ENCODE measurements at places on chromosomes 6 and 20.

DNA sequence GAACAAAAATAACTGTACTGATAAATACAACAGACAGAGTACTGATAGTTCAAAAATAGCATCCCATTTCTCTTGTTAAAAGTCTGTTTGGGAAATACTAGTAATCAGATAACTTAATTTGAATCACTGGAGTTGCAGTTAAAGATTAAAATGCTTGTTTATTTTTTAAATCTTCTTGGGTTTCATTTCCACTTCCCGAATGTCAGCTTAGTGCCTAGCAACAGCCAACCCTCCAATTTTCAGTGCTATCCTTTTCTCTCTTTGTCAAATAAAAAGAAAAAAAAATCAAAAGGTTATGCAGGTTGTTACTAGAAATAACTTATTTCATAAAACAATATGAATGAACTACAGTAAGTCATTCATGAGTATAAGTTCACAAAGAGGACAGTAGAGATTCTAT is 257.7 kb upstream of the STXBP5 start:
- no peak for DNase-seq

GRCh38 chr6:116561377-116562018 is 7.9 kb downstream of the CALHM4 start:
- DNase-seq, result peak; percentile 80

DNA sequence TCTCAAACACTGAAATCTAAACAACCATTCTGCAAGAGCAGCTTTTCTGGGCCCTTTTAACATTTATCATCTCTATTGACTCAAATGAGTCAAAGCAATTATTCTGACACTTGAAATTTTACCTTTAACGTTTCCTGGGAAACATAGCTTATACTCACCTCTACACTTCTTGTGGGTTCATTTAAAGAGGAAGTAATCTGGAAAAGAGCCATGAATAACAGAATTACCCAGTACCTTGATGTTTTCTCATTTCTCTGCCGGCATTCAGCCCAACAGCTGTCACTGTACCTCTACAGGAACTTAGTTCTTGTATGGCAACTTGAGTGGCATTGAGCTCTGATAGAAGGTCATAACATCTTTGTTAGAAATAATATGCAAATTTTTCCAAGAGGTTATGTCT is 272.2 kb downstream of the KCNQ5 start:
- DNase-seq, result no peak

DNA sequence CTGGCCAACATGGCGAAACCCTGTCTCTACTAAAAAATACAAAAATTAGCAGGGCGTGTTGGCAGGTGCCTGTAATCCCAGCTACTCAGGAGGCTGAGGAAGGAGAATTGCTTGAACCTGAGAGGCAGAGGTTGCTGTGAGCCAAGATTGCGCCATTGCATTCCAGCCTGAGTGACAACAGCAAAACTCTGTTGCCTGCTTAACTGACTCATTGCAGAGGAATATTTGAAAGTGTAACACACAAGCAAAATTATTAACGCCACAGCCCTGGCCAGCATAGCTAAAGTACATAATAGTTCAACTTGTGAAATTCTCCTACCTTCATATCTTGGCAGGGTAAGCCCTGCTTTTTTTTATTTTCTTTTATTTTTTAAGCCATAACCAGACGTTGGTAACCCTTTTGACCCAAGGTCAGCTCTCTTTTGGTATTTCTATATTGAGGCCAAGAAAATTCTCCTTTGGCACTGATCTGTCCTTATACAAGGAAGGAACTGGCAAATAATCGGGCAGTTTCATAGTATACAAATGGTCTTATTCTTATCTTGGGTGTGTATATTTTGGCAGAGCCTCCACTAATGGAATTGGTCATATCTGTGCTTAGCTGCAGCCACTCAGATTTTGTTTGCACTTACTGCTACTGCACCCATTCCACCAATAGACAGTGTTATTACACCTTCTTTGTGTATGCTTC is 4.0 kb upstream of the ADGRF5 start:
- no peak for DNase-seq

- DNase-seq, result no peak
These were observed 97.3 kb downstream of the GRIK2 start for GRCh38 chr6:101490857-101491256.

GRCh38 chr6:65745614-65746013 is 38.6 kb upstream of the EYS start:
- DNase-seq, result no peak

DNA sequence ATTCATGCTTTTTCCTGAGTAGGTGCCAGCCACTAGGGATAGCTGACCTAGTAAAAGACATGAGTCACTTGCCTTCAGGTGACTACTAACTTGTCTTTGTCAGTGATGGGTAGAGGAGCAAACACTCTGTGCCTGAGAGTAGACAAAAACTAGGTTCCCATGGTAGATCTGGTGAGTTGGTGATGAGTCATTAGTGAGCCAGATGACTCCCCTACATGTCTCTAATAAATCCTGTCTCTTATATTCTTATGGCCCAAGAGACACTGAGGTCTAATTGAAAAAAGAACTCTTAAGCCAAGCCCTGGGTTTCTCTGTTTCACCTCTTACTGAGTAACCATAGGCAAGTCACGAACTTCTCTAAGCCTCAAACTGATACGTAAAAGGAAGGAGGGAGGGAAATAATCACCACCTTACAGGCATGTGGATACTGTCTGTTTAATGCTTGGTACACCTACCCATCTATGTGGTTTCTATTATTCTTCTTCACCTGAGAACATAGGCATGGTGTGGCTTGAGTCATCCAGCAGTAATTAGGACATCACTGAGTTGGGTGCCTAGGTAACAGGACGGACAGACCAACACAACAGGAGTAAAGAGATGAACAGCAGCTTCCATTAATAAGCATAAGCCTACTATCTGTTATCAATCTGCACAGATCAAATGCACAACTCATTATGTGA is 20.3 kb downstream of the TTPAL start:
- DNase-seq, result no peak

GRCh38 chr6:44041461-44042260 is 85.6 kb downstream of the MRPL14 start:
- no peak for DNase-seq

GRCh38 chr6:97128507-97128906 is 154.5 kb downstream of the MMS22L start:
- no peak for DNase-seq

DNA sequence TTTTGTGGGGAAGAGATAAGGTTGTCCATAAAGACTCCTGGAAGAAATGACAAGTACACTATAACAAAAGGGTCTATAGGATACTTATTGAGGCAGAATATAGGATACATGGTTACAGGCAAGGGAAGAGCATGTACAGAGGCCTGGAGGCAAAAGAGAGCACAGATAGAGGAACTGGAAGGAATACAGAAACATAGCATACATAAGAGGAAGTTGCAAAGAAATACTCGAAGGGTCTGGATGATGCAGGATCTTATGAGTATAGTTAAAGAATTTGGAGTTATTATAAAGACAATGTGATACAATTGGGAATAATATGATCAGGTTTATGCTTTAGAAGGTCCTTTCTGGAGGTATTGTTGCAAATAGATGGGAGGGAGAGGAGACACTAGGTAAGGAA is 592.7 kb upstream of the POU3F2 start:
- DNase-seq, result no peak

GRCh38 chr6:170160031-170160627 is 130.7 kb downstream of the DLL1 start:
- no peak for DNase-seq

GRCh38 chr20:37406010-37406998 is 60.4 kb downstream of the SRC start:
- peak; percentile 87 for DNase-seq

- DNase-seq, result no peak
These were observed 13.2 kb upstream of the ARMC12 start for GRCh38 chr6:35723587-35723986.

DNA sequence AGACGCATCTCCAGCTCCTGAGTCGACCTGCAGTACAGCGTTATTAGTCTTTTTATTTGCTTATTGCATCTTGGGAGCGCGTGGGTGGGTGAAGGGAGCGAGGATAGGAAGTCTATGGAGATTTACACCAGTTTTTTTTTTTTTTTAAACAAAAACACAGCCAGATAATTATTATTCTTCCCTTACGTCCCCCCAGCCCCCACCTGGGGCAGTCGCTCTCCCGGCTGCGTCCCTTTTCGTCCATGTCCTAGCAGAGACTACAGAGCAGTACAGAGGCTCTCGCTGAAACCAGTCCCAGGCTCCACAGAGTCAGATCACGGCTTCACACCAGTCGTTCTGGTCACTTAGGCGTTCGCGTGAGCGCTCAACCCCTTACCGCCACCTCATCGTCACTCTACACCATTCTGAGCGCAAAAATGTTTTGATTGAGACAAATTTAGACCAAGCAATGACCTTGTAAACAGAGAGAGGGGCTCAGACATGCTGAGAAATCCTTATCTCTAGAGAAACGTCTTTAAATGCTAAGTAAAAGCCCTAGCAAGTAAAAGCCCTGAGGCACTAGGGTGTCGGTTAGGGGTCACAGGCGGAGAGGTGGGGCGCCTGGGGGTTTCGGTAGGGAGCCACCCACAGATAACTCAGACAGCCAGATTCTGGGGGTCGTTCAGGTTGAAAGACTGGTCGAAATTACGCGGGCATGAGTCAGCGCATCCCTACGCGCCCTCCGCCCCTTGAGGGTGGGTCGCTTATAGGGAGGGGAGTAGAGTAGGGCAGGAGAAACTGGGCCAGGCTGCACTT is 975 bp upstream of the PPT2 start:
- DNase-seq, result no peak

DNA sequence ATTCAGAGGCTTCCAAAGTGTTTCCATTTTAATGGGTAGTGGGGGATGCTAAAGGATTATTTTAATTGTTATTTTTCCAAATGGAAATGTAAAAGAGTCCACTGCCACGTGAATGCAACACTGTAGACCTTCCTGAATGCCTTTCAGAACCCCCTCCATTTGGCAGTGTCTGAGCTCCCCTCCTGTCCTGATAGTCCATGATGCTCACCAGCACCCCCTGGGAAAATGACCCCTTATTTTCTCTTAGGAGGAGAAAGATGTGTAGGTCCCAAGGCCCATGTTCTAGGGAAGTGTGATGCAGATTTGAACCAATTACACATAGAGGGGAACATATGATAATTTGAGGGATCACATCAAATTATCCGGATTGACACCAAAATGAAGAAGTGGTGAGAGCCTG is 46.8 kb upstream of the SH3BGRL2 start:
- no peak for DNase-seq

DNA sequence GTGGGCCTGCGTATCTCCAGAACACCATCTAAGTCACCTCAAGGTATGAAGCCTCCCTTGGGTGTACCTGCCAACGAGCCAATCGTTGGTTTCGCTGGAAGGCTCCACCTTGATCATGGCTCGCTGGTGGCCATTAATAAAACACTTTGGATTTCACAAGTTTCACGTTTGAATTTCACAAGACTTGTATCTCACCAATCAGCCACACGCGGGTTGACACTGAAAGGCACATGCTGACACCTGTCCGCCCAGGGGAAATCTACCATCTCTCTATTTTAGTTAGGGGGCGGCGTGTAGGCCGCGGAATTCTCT is 586 bp upstream of the HMGA1 start:
- no peak for DNase-seq

- DNase-seq, result no peak
These were observed 39.7 kb downstream of the MAP3K5 start for GRCh38 chr6:136752554-136752953.

DNA sequence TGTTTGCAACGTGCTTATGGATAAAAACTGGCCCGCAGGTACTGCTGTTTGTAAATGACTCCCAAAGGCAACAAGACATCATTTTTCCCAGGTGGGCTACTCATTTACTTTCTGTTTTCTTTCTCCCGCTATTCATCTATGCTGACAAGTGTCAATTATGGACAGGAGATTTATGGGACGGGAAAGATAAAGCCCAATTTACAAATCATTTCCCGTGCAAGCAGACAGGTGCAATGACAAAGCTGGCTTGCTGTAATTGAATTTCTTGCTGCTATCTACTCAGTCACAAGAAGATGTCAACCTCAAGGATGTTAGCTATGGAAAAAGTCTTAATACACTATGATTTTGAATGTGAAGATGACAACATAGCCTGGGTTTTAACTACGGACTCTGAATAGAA is 125.5 kb downstream of the EPHA7 start:
- peak; percentile 21 for DNase-seq

- no peak for DNase-seq
These were observed 94.4 kb upstream of the NAA20 start for GRCh38 chr20:19922716-19923115.

- DNase-seq, result no peak
These were observed 19.8 kb downstream of the XKR7 start for GRCh38 chr20:31987744-31988143.

- DNase-seq, result no peak
These were observed 177.0 kb upstream of the MMS22L start for GRCh38 chr6:97459986-97460385.

GRCh38 chr6:84066536-84066935 is 33.0 kb downstream of the MRAP2 start:
- no peak for DNase-seq

- no peak for DNase-seq
These were observed 25.1 kb downstream of the CD83 start for GRCh38 chr6:14142511-14143223.

DNA sequence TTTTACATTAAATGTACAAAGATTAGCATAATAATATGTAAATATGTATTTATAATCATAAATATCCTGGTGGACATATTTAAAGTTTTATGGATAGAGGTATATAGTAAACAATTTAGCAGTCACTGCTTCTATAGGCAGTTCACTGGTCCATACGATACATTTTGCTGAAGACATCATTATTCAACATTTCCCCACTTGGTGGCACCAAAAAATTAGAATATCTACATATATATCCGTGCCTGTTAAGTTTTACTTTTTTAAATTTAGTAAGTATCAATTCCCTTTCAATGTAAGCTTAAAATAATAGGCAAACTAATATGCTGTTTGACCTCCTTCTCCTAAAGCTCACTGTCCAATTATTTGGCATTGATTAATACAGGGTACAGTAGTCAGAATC is 64.2 kb downstream of the LMBRD1 start:
- DNase-seq, result no peak

DNA sequence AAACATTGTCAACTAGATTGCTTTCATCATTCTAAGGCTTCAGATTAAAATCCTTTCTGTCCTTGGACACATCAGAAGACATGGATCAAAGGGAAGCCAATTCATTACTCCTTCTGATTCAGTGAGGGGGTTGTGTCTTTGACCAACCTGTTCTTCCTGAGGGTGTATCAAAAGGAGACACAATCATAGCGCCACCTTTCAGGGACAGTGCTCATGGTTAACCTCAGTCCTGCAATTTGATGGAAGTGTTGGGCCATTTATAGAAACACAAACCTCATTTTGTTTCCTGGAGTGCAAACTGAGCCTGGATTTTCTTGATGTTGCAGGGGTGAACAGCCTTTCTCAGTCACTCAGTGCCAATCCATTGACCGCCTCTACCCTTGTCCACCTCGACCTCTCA is 163.9 kb upstream of the SCGN start:
- no peak for DNase-seq

GRCh38 chr20:32098786-32099185 is 10.7 kb upstream of the TM9SF4 start:
- DNase-seq, result no peak

All from retina (tissue), 1 donor.